SK-N-SH (cell line): ENCODE measurements at places on chromosomes 2 and 18.

- DNase-seq, result no peak
These were observed 165.7 kb upstream of the PXDN start for GRCh38 chr2:1910021-1910420.

DNA sequence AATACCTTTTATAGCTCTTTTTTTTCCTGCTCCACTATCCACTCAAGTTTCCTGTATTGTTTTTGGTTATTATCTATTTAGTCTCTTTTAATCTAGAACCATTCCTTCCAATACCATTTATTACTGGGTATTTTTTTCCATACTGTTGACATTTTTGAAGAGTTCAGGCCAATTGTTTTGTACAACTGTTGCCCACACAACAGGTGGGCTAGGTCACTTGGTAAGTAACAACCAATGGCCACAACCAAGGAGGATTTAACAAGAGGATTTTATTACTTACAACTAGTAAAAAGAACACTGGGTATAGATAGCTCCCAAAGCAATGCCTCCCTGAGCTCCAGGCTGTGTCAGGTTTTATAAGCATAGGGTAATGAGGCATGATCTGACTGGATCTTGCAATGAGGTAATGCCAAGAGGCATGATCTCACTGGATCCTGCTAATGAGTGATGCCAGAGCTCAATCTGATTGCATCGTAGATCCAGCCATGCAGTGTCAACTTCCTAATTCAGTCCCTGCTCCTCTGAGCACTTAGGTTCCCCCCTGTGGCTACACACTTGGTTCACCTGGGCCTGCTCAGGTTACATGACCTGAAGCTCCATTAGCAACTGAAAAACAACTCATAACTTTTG is 7.1 kb upstream of the CEP68 start:
- DNase-seq, result no peak

GRCh38 chr2:176584333-176584732 is 315.1 kb downstream of the MTX2 start:
- DNase-seq, result no peak

- DNase-seq, result no peak
These were observed 30.4 kb downstream of the INPP4A start for GRCh38 chr2:98474979-98475632.

- DNase-seq, result no peak
These were observed 123.9 kb upstream of the CCDC150 start for GRCh38 chr2:196515608-196516007.

- DNase-seq, result no peak
These were observed 41.6 kb upstream of the ACYP2 start for GRCh38 chr2:54073796-54074195.

GRCh38 chr2:31886700-31887099 is 124.1 kb downstream of the MEMO1 start:
- no peak for DNase-seq

- peak; percentile 6 for DNase-seq
These were observed 32.9 kb upstream of the LYPD6B start for GRCh38 chr2:149005471-149006077.
